ENCODE measurements at places on chromosomes 13 and 19. TPM values are rescaled to one million over a fixed set of nuclear protein-coding genes. Genes with fewer than 3 reads are reported as not detected.

GRCh38 chr13:95865080-95865615 lies 188.1 kb downstream of the UGGT2 start:
- DNase-seq: no peak

- DNase-seq: no peak
These were observed 1.3 kb downstream of the BICRA start for GRCh38 chr19:47609906-47610894.

DNA sequence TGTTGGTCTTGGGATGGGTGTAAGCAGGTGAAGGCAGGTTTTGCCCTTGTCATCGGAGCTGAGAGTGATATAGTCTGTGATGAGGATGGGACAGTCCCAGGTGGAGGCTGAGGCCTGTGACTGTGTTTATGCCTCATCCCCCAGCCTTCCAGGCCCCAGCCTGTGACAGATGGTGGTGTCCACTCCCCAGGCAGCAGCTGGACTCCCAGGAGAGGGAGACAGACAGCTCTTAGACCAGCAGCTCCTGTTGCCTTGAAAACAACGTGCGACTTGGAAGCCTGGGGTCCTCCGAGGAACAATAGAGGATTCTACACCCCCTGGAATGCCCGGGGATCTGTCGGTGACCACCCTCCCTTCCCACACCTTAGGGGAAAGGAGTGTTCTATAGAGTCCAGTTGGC lies 63.8 kb downstream of the CHST8 start:
- no peak for DNase-seq

DNA sequence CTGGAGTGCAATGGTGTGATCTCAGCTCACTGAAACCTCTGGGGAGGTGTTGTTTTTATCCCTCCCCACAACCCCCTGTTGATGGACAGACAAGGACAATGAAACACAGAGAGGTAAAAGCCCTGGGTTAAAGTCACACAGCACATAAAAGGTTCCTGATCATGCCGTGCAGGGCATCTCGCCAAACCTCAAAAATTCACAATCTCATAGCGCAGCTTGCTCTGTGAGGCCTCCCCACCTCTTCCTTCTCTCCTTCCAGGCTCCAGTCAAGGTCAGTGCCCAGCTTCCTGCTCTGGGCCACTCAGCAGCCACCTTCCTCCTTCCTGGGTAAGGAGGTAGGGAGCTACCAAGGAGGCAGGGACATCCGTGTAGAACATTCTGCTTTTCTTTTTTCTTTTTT lies 2.3 kb downstream of the FUT2 start:
- peak; percentile 69 for DNase-seq

DNA sequence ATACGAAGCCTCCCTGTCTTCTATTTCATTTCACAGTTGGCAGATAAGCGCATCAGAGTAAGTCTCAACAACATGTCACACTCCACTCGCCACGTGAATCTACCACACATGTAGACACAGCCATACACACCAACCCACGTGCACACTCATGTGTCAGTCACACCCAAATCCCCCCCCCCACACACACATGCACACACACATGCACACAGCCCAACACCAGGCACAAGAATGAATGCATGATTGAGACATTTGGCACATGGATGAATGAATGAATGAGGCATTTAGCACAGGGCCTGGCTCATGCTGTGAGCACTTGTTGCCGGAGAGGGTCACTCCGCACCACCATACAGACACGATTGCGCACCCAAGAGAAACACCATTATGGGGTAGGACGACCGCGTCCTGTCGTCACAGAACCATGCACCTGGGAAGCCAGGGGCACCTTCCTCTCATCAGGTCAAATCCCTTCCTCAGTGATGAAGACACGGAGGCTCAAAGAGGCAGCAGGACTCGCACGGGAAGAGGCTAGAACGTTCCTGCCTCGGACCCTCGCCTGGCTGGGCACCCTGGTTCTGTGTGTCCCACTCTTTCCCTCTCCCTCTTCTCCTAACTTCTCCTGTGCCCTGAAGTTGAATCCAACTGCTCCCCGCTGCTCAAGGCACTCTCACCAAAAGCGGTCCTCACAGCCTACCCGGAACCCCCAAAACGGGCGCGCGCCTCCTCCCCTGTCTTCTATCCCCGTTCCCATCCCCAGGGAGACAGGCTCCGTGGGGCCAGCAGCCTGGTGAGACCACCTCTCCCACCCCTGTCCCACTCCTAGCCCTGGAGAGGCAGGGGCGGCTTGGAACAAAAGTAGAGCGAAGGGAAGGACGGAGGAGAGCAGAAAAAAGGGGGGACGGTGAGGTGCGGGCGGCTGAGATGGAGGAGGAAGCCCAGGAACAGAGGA lies 1.3 kb downstream of the MEIS3 start:
- DNase-seq: no peak

- no peak for DNase-seq
These were observed 28.8 kb downstream of the EPN1 start for GRCh38 chr19:55703790-55704215.

- DNase-seq: no peak
These were observed 36.4 kb downstream of the SOX1 start for GRCh38 chr13:112103260-112103838.

SEMA6B gene
- 1.7 TPM for total RNA-seq

LGI4 gene
- total RNA-seq: not detected

ZNF492 gene
- 0.61 TPM for total RNA-seq

ZNF90 gene
- 6.1 TPM for total RNA-seq

MUC16 gene
- not detected for total RNA-seq
